Stimulated activated CD8-positive, alpha-beta memory T cell treated with anti-CD3 and anti-CD28 coated beads, Interleukin-4, amount 100 ng/mL, for 4 hours (primary cell): ENCODE measurements at places on chromosomes 4 and X.

DNA sequence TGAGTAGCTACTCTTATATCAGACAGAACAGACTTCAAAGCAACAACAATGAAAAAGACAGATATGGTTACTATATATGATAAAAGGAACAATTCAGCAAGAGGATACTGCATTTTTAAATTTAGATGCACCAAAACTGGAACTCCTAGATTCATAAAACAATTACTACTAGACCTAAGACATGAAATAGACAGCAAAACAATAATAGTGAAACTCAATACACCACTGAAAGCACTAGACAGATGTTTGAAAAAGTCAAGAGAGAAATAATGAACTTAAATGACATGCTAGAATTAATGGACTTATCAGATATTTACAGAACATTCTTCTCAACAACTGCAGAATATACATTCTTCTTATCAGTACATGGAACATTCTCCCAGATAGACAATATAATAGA, 99.5 kb upstream of the ITM2A start:
- DNase-seq: no peak

DNA sequence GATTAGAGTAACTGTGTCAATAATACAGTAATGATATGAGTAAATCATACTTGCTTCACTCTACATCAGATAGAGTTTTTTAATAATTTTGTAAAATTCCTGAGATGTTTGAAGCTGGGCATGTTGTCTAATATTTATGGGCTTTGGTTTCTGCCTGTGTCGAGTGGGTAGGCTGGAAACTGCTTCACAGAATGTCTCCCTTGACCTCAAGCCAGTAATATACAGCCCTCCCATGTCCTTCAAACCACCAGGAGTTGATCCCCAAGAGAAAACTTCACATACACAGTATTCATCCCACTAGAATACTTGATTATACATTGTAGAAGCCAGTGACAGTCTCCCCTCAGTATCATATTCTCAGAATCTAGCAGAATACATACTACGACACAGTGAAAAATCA, 284.8 kb upstream of the TENM3 start:
- no peak for DNase-seq

GRCh38 chr4:122412547-122412946, 33.7 kb downstream of the ADAD1 start:
- DNase-seq: no peak

GRCh38 chr4:42280327-42281095, 116.8 kb upstream of the SHISA3 start:
- no peak for DNase-seq

DNA sequence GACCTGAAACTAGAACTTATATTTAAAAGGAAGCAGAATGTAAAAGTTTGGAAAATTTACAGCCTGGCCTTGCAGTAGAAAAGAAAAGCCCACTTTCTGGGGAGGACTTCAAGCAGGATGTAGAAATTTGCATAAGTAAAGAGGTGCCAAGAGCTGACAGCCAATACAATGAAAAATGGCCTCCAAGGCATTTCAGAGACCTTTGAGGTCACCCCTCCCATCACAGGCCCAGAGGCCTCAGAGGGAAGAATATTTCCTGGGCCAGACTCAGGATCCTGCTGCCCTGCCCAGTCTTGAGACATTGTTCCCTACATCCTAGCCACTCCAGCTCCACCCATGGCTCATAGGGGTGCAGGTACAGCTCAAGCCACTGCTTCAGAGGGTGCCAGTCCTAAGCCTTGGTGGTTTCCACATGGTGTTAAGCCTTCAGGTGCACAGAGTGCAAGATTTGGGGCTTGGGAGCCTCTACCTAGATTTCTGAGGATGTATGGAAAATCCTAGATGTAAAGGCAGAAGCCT, 518.9 kb upstream of the INTU start:
- no peak for DNase-seq

DNA sequence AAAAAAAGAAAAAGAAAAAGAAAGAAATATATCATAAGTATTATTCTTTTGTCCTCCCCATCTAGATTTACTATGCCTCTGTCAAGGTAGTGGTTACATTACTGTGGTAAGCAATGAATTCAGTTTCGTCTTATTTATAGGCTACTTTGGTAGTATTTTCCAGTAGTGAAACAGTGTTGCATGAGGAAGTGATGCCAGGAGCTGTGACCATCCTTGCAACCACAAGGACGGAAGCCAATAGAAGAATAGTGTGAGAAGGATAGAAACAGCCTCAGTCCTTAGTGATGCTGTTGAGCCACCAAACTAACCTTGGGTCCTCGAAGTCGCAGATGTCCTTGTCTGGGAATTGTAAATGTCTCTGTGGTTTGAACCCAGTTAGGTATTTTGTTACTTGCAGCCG, 328.5 kb downstream of the PPP3CA start:
- DNase-seq: no peak

DNA sequence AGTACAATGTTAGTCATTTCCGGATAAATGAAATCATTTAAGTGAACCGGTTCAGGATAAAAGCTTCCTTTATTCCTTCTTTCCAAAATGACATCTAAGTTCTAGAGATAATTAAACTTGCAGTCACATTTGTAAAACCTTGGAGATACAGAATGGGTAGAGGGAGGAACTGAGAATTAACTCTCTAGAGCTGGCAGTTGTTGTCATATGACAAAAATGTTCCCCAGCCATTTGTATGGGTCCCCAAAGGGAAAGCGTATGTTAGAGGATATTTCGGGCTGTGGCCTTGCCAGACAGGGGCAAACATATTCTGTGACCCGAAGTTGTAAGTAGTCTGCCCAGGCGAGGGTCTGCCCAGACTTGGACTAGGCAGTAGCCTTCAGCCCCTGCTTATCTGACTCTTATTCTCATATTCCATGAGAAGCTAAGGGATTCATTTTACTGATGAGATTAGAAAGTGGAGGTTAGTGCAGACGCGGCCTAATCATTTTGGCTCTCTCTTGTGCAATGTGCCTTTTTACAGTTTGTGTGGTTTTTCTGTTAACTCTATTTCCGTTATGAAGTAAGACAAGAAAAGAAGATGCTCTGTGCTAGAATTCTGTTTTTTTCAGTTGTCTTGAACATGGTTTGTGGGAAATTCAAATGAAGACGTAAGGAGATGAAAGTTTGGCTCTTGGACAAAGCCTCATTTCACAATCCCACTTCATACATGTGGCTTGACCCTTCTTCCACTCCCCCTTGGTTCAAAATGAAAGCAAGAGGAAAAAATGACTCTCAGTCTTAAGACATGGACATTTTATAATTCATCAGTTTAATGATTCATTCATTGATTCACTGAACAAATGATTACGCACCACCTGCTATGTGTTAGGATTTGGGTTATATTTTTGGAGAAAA, 2394.2 kb upstream of the AGA start:
- no peak for DNase-seq

- no peak for DNase-seq
Measured at GRCh38 chr4:38891051-38891983, 23.7 kb downstream of the FAM114A1 start.

DNA sequence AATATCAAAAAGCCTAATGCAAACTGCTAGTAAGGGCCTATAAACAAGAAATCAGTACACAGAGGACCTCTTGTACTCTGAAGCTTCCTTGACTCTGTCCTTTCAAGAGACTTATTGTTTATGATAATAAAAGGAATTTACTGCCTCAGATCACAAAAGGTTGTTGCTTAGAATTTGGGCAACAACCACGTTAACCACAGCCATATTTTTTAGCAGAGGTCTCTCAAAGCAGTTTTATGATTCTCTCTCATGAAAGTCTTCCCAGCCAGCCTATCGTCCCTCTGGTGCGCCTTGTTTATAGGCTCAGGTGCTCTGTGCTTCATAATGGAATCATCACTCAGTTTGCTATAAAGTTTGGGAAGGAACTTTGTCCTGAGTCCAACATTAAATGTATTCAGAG, 270.6 kb downstream of the RCHY1 start:
- DNase-seq: no peak

- DNase-seq: no peak
Measured at GRCh38 chrX:48626401-48627298, 29.4 kb downstream of the WDR13 start.

GRCh38 chrX:50942471-50942870, 31.9 kb downstream of the BMP15 start:
- no peak for DNase-seq

DNA sequence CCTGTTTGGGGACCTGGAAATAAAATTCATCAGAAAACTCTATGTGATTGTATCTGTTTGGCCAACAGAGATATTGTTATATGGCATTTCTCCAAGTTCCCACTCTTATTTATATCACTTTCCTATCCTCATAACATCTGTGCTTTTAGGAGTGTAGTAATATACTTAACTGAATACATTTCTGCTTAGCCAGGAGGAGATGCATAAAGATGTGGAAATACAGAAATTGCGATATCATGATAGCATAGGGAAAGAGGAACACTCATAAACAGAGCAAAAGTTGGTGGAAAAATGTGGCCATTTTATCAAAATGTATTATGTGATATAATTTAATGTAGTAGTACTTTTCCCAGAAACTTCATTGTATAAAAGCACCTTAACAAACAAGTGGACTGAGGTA, 46.1 kb upstream of the TSPAN7 start:
- DNase-seq: no peak
